NCI-H1694 treated with DMSO at 0.1 percent for 48 hours (cell line): ENCODE measurements at places on chromosomes 7 and 10.

DNA sequence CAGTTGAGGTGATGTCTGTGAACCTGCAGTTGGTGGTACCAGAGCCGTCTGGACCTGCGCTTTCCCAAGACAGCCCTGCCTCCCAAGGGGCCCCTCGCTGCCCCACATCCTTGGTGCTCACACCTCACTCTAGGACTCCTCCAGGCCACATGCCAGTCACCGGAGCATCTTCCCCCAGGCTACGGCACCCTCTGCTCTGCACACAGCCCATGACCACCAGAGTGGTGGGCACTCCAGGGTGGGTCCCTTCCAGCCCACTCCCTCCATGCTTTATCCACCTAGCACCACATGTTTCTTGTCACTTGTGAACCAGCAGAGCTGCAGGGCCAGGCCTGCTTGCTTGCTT, 183.7 kb upstream of the SH2B2 start:
- no peak for DNase-seq

GRCh38 chr7:41152179-41152678, 550.7 kb downstream of the INHBA start:
- no peak for DNase-seq

- no peak for DNase-seq
These were observed 132.4 kb upstream of the FOXK1 start for GRCh38 chr7:4549681-4550080.

- no peak for DNase-seq
These were observed 45.8 kb downstream of the CHST15 start for GRCh38 chr10:124047427-124048152.

DNA sequence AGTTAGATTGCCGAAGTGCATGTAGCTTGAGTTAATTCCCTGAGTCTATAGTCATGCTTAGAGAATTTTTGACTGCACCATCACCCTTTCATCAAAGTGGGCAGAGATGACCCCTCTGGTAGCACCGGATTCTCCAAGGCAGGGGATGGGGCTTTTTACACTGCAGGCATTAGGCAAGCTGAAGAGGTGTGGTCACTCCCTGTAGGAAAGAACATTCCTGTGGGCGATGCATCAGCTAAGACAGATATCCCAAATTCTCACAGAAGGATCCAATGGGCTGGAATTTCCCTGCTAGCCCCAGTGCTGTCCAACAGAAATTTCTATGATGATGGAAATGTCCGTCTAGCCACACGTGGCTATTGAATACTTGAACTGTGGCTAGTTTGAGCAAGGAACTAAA, 118.2 kb downstream of the ADAM12 start:
- DNase-seq, result no peak
